ENCODE measurements at places on chromosomes 1 and 21.

DNA sequence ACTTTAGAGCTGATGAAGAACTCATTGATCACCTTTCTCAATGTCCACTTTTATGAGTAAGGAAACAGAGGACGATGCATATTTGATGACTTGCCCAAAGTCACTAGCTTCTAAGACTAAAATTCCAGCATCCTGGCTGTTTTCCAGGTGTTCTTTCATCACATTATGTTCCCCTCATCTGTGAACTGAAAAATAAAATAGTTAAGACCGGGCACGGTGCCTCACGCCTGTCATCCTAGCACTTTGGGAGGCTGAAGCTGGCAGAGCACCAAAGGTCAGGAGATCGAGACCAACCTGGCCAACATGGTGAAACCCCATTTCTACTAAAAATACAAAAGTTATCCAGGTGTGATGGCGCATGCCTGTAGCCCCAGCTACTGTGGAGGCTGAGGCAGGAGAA is 297.5 kb downstream of the DUSP10 start:
- no peak for DNase-seq

- no peak for DNase-seq
Observed at GRCh38 chr1:212221801-212222200, 63.4 kb upstream of the PPP2R5A start.

- no peak for DNase-seq
Observed at GRCh38 chr21:43890042-43890441, 25.0 kb downstream of the AGPAT3 start.

GRCh38 chr21:34883491-34884271 is 165.4 kb downstream of the RUNX1 start:
- no peak for DNase-seq

DNA sequence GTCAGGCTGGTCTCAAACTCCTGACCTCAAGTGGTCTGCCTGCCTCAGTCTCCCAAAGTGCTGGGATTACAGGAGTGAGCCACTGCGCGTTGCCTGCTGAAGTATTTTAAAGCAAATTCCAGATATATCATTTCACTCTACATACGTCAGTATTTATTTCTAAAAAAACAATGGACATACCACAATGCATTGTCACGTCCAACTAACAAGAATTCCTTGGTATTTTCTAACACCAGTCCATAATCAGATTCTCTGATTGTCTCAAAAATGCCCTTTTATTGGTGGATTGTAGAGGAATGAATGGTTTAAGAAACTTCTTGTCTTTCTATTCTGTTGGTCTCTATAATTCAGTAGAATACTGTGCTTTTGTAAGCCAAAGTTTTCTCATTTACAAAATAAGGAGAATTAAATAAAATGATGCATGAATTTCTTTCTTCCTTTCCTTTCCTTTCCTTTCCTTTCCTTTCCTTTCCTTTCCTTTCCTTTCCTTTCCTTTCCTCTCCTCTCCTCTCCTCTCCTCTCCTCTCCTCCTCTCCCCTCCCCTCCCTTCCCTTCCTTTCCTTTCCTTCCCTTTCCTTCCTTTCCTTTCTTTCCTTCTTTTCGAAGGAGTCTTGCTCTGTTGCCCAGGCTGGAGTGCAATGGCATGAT is 55.8 kb downstream of the VPS13D start:
- DNase-seq: no peak

- peak; percentile 85 for DNase-seq
Observed at GRCh38 chr1:46197964-46198811, at the start of gene POMGNT1. TSS of gene POMGNT1 (minus strand) at chr1:46198434. CDS start at chr1:46197821, 613 bp downstream.

GRCh38 chr1:108749081-108749480 is 2.6 kb downstream of the STXBP3 start:
- no peak for DNase-seq

DNA sequence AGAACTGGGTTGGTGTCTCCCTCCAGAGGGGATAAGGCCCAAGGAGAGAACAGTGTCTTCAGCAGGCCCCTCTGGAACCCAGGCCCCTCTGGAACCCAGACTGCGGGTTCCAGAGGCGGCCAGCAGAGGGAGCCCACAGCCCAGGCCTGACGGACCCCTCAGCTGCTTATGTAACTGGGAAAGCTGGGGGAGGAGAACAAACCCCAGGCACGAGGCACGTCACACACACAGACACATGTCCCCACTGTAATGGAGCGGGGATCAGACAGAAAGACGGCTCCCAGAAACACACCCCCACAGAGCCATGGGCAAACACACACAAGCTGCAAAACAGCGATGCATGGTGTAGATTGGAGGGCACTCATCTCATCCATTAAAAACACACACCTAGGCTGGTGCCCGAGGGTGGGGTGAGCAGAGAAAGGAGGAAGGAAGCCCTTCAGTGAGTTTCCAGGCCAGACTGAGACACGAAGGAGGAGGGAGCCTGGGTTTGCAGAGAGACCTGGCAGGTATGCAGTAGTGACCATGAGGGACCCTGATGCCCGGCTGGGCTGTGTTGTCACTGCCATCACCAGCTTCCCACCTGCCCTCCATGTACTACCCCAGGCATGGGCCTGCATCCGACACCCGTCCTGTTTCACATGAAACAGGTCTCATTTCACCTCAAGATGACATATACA is 2.8 kb upstream of the IGSF8 start:
- DNase-seq: peak; percentile 82

GRCh38 chr21:44319407-44320065 is 19.7 kb downstream of the CFAP410 start:
- DNase-seq: no peak

DNA sequence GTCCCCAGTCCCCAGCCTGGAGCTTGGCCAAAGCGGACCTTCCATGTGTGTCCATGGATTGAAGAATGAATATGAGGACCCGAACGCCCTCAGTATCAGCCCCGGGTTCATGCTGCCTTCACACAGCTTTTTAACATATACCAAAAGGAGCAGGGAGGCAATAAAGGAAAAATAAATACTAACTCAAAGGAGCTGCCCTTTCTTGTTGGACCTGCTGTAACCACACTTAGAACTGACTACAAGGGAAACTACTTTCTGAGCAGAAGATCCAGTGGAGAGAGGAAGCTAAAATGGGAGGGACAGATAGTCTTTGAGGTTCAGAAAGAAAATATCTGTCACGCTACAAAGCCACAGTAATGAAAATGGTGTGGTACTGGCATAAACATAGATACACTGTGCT is 48.6 kb downstream of the CNN3 start:
- no peak for DNase-seq

- no peak for DNase-seq
Observed at GRCh38 chr1:16126743-16127515, 28.9 kb downstream of the EPHA2 start.

- no peak for DNase-seq
Observed at GRCh38 chr1:76782809-76783208, 84.5 kb upstream of the ST6GALNAC5 start.

GRCh38 chr1:45141247-45142003 is 65.0 kb downstream of the ZSWIM5 start:
- DNase-seq: no peak

- DNase-seq: no peak
Observed at GRCh38 chr1:6157132-6157527, 23.0 kb downstream of the CHD5 start.

GRCh38 chr21:16198546-16198945 is 468.8 kb downstream of the USP25 start:
- no peak for DNase-seq

DNA sequence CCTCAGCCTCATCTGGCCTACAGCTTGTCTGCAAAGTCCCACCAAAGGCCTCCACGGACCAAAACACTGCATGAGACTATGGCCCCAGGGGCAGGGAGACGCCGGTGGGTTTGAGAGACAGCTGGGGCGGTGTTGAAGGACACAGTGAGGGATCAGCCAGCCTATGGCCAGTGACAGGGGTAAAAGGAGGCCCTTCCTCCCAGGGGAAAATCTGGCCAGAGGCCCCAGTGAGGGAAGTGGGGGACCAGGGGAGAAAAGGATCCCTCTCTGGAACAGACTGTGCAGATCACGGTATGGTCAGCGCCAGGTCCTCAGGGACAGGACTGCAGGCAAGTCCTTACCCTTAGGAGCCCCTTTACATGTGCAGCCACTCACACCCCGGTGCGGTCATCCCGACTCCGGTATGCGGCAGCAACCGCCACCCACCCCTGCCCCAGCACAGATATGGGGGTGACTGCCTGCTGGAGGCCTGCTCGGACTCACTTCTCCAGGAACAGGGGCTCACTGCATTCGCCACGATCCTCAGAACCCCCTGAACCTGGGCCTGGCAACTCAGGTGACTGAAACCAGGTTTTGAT is 1.3 kb downstream of the CERS2 start:
- no peak for DNase-seq

GRCh38 chr1:154429118-154429517 is 24.0 kb downstream of the IL6R start:
- DNase-seq: no peak

- no peak for DNase-seq
Observed at GRCh38 chr1:247367786-247368422, 36.2 kb upstream of the ZNF496 start.

DNA sequence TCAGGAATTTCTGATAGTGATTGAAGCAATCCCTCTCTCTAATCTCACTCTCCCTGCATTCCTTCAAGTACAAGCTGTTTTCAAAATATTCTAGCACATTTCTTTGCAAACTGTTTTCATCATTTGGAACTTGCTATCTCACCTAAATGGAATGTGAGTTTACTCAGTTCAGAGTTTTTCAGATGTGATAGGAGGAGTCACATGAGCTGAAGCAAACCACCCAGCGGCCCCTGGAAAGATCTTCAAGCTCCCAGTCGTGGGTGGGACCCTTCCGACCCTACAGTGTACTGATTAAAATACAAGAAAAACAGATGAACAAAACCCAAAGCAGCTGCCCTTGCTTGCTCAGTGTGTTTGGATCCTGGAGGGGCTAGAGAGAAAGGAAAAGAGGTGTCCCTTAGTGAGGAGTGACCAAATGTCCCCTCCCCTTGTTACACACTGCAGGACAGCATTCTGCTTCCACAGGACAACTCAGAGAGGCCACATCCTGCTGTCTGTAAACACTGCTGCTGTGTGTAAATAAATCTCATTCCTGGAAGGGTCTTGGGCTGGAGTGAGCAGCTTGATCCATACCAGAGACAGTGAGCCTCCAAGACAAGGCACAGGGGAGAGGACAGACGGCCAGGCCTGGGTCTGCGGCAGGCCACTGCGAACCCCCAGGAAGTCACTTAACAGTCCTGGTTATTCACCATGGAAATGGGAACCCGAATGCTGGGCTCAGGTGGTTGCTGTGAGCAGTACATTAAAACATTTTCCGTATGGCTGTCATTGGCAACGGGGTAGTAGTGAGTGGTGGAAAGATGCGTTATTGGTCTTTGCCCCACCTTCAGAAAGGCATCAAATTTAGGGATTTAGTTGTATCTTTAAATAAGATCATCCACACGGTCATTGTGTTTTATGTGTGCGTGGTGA is 229.2 kb downstream of the RHOU start:
- DNase-seq: peak; percentile 85

- no peak for DNase-seq
Observed at GRCh38 chr1:58626293-58626692, 49.2 kb upstream of the TACSTD2 start.

- DNase-seq: no peak
Observed at GRCh38 chr1:12851779-12852178, 3.3 kb upstream of the HNRNPCL1 start.

GRCh38 chr21:33211732-33212131 is 18.0 kb upstream of the IFNAR2 start:
- no peak for DNase-seq

DNA sequence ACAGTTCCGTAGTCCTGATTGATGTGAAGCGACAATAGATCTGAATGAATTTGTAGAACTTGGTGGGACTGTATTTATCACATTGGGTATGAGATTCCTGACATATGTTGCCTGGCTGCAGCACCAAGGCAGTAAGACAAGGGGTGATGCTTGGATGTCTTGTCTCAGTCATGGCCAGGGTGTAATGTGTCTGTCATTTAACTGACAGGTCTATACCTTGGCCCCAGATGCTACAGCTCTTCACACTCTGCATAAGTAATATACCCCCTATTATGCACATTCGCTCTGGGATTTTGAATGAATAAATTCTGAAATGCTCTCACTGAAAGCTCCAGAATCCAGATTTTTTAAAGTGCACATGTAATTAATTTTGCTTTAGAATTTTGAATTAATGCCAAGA is 47.3 kb downstream of the NTNG1 start:
- DNase-seq: no peak

- no peak for DNase-seq
Observed at GRCh38 chr1:116577759-116578314, 7.0 kb upstream of the CD58 start.

GRCh38 chr1:204468206-204468605 is 26.4 kb downstream of the PIK3C2B start:
- no peak for DNase-seq

DNA sequence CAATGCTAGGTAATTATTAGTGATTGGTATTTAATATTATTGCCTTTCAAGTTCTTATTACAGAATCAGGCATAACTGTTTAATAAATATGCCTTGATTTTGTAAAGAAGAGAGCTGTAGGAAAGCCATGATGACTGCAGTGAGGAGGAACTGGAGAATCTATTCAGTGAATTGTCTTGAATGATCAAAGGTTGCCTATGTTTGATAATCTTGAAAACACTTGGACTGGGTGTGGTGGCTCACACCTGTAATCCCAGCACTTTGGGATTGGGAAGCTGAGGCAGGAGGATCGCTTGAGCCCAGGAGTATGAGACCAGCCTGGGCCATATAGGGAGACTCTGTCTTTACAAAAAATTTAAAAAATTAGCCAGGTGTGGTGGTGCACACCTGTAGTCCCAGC is 42.4 kb downstream of the FMN2 start:
- no peak for DNase-seq

DNA sequence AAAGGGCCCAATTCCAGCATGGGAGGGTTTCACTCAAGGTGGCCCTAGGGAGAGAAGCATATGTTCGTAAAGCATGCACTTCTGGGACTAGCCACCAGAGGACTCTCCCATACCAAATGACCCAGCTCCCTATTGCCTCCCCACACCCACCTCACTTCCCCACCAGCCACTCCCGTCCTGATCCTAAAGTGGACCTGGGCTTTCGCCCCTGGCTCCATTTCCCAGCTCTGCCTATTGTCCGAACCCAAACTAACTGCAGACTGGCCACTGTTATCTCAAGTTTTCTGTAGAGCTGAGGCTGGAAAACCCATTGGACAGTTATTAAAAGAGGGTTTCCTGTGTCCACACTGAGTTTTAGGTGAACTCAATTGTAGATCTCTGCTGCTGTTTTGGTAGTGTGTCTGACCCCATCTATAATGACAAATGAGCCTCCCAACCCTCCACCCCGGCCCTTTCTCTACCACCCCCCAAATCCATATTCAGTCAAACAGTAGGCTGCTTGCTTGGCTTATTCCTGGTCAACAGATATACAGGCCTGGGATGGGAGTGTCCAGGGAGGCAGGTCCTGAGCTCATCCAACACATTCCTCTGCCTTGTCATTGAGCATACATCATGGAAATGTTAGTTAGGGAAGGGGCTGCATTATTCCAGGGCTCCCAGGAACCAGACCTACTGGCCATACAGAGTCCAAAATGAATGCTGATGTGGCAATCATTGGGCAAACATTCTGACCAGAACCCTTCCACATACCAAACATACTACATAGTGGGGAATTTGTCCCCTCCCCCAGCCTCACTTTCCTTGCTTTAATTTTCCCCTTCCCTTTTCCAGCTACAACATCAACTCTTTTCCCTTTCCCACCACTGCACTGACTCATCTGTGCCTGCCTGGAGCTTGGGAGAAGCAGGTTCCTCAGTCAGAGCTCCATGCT is 59.2 kb downstream of the ABCA4 start:
- DNase-seq: peak; percentile 64
